ENCODE measurements at places on chromosomes 2 and 18.

DNA sequence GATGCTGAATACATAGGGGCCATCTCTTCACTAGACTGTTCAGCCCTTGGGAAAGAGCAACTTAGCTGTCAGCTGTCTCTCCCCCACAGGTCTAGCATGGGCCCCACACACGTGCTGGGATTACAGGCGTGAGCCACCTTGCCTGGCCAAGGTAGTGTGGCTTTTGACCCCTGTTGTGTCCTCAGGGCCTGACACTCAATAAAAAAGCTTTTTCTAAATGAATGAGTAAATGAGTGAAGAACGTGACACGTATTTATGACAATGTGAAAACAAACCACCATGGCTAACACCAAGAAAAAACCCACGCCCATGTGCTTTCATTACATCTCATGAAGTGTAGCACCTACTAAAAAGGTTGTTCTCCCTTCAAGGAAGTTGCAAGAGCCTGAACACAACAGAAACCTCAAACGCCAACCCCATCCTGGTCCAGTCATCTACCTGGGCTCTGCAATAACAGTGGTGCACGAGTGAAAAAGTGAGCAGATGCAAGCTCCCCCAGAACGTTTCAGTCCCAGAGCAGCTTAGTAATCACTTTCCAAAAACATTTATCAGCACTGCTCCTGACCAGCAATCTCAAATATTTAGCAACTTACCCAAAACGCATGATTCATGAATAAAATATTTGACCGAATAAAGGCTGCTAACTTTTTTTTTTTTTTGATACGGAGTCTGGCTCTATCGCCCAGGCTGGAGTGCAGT lies 3.4 kb downstream of the WDFY1 start:
- no peak for DNase-seq

DNA sequence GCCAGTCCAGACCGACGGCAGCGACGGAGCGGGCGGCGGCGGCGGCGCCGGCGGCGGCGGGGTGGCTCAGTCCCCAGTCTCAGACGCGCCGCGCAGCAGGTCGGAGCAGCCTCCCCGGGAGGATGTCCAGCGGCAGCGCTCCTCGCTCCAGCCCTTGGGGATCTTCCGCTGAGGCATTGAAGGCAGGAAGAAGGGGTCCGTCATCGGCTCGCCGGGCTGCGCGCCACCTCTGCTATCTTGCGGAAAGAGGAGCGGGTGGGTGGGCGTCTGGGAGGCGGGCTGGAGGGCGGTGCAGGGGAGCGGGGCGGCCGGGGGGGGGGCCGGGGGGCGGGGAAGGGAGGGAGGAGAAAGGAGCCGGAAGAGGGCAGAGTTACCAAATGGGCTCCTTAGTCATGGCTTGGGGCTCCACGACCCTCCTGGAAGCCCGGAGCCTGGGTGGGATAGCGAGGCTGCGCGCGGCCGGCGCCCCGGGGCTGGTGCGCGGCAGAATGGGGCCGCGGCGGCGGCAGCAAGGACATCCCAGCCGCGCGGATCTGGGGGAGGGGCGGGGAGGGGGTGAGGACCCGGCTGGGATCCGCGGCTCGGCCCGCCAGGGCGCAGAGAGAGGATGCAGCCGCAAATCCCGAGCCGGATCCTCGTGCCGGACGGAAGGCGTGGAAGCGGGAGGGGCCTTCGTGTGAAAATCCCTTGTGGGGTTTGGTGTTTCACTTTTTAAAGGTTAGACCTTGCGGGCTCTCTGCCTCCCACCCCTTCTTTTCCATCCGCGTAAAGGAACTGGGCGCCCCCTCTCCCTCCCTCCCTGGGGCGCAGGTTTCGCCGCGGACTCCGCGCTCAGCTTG lies at the start of gene NETO1:
NETO1 (minus strand) TSS at position 242 of the 839 bp plus-strand sequence. CDS start 696 bp downstream, outside the sequence.
- DNase-seq: no peak

GRCh38 chr2:107025869-107026380 lies 140.0 kb upstream of the ST6GAL2 start:
- DNase-seq: no peak

- DNase-seq: peak; percentile 81
Observed at GRCh38 chr2:42906557-42907411, 114.4 kb upstream of the HAAO start.

DNA sequence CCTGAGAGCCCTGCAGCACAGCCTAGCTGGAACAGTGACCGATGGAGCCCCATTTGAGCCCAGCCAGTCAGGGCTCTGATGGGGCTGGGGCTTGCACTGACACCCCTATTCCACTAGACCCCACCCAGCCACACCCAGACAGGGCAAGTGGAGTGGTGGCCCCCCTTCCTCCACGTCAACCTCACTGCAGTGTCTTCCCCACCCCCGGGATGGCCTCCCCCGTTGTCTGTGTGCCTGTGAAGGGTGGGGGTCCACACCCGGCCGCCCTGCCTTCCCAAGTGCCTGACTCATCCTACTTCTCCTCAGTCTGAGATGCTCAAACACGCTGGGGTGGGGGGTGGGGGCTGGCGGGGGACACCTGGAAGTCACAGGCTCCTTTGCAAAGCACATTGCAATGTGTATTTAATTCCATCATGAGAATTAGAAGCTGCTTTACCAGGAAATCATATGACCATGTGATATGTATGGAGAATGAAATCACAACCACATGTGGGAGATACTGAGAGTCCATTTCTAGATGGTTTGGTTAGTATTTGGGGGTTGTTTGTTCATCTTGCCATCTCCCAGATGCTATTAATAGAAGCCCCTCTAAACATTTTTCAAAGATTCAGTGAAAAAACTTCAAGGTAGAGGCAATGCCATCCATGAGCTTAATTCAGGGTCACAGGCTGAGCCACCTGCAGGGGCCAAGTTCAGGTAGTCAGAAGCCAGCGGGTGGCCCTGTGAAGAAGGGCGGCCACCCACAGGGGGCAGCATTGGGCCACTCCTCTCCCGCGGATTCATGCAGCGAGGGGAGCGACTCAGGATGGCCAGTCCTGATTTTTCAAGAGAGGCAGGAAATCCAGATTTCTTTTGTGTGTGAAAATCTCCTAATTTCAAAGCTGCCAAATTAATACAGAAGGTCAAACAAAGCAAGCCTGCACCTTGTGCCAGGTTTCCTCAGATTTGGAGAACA lies 22.7 kb upstream of the GMPPA start:
- DNase-seq: peak; percentile 82

DNA sequence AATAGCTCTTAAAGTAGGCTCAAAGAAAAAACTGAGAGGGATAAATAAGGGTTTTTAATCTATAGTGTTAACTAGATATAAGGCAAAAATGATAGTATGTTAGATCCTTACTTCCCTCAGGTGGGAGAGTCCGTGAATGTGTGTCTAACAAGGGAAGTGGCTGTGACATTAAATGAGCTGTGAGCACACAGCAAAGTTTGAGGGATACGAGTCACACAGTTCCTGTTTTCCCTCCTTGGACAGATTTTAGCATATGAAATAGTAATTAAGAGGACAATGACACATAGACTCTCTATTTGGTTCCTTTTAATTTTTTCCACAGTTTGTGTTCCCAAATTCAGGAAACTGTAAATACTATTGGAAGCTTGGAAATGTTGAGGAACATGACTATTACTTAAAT lies 148.4 kb upstream of the CAVIN2 start:
- no peak for DNase-seq

DNA sequence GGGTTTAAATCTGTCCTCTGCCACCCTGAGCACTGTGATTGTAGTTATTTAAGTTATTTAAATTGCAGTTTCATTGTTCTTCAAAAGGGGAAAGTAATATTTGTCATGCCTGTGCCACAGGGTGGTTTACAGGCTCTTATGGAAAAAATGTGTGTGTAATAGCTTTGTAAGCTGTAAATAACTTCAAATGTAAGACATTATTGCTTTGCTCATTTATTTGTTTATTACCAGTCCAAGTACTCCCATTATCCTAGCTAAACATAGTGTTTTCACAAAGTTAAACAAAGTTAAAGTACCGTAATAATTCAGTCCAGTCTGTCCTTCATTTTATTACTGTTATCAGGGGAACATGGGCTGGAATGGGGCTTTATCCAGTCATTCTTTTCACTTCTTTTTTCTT lies 43.4 kb upstream of the IGFBP2 start:
- DNase-seq: no peak

DNA sequence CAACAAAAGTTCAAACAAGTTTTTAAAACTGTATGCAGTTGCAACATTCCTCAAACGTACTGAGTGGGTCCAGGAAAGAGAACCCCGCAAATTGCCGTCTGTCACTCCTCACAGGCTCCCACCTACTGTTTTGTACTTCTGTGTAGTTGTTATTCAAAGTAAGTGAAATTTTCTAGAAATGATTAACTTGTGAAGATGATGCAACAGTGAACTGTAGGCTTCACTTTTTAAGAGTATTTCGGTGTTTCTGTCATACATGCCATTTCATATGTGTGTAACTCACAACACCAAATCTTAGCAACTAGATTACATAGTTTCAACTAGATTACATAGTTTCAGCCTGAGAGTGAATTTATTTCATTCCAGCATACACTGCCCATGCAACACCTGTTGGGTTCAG lies 226.0 kb upstream of the TANK start:
- DNase-seq: no peak

GRCh38 chr2:215775106-215775505 lies 238.2 kb downstream of the MREG start:
- no peak for DNase-seq

GRCh38 chr2:223797811-223798721 lies 39.3 kb downstream of the AP1S3 start:
- no peak for DNase-seq

DNA sequence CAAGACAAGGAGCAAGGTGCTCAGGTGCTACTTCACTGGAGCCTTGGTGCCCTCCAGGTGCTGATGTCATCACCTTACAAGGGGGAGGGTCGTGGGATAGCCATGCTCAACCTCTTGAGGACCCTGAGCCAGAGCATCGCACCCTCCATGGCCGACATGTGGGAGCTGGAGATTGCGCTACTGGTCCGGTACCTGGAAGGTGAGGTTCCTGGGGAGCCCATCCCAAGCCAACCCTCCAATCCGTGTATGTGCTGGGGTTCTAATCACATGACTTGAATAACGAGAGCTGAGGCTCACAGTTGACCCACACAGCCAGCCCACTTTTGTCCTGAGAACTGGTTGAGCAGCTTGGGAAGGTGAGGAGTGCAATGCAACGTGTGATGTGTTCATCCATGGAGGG lies 25.9 kb downstream of the MROH2A start:
- no peak for DNase-seq

DNA sequence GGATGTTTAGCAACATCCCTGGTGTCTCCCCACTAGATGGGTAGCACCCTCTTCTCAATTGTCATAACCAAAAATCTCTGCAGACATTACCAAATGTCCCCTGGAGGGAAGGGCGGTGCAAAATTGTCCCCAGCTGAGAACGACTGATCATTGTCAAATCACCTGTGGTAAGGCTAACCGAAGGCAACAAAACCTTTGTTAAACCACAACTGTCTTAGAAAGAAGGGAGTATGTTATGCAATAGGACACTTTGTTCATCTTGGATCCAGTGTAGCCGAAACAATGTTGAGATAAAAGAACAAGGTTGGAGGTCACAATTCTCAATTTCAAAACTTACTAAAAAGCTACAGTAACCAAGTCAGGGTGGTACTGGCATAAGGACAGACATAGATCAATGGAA lies 50.3 kb upstream of the ST3GAL5 start:
- DNase-seq: no peak

DNA sequence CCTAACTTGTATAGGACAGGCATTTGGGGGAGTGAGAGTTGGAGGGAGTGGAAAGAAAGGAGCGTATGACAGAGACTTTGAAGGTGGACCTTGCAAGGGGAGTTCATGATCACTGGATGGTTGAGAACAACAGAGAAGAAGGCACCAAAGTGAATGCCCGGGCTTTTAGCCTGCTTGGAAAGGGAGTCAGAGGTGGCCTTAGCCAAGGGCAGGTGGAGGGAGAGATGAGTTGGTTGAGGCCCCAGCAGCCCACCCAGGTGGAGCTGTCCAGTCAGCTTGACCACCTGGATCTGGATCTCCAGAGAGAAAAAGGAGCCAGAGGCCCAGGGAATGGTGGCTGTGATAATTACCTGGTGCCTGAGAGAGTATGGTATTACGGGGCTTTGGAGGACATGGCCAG lies 73.6 kb downstream of the COA5 start:
- no peak for DNase-seq

- peak; percentile 61 for DNase-seq
Observed at GRCh38 chr18:50695431-50696176, 124.2 kb downstream of the MRO start.

- DNase-seq: no peak
Observed at GRCh38 chr2:67579216-67579615, 182.1 kb downstream of the ETAA1 start.

- DNase-seq: no peak
Observed at GRCh38 chr18:9950289-9951016, 36.6 kb downstream of the VAPA start.

DNA sequence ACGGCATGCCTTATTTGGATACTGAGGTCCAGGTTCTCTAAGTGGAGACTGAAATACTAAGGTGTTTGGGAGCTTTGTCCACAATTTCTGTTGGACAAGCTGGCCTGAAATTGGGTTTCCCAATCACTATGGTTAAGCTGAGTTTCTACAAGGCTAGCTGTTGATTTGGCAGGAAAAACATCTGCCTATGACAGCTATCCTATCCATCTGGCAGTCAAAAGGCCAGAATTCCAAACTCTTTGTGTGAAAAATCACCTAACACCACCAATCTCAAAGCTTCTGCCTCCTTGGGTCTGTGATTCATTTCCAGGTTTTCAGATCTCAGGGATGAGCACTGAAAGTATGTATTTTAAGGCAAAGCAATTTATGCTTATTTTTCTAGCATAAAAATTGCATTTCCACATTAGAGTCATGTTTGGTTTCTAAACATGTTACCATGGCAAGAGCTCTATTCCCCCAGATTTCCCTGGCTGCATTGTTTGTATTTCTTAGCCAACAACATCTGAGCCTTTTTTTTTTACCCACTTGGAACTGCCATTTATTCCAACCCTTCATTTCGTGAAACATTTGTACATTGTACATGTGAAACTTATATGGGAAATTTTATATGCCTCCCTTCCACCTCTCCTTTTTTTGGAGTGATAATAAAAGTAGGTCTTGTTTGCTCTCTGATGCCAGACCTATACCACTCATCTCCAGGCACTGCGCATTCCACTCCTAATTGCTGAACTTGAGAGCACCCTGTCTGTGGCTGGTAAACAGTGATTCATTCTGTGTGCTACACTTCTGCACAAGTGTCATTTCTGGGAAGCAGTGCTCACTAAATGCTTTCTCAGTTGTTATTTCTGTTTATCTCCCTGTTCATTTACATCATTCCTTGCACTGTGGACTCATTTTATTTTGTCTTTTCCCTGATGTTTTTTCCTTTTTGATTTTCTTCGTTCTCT lies 15.9 kb upstream of the CCDC85A start:
- no peak for DNase-seq

- DNase-seq: no peak
Observed at GRCh38 chr18:23998820-23999219, 15.7 kb upstream of the TTC39C start.

- no peak for DNase-seq
Observed at GRCh38 chr18:69677595-69677994, 270.1 kb downstream of the CD226 start.

Measured in left ventricle myocardium superior (tissue), 1 donor.